COLO829 (cell line): ENCODE measurements at places on chromosomes 4 and X.
A peak's percentile ranks its signal among the peaks of the same experiment; 100 is the strongest.

- DNase-seq: no peak
Observed at GRCh38 chr4:183468210-183469095, 24.0 kb downstream of the CDKN2AIP start.

- no peak for DNase-seq
Observed at GRCh38 chr4:110485452-110485851, 9.5 kb downstream of the ENPEP start.

DNA sequence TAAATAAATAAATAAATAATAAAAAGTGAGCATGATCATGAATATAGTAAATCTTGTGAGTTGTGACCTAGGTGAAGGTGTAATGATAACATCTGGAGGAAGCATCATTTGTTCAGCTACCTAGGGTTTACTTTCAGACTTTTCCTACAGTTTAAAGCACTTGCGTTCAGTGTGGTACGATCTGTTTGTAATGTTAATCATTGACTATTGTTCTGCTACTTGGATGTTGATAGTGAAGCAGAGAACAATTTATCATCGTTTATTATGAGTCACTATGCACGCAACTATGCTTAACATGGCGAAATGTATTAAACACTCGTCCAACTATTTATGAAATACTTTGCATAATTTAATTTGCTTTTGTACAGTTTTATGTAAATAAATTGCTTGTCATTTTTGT lies 426.2 kb downstream of the PCDH7 start:
- no peak for DNase-seq

- no peak for DNase-seq
Observed at GRCh38 chr4:38815885-38816782, 11.5 kb upstream of the TLR1 start.

DNA sequence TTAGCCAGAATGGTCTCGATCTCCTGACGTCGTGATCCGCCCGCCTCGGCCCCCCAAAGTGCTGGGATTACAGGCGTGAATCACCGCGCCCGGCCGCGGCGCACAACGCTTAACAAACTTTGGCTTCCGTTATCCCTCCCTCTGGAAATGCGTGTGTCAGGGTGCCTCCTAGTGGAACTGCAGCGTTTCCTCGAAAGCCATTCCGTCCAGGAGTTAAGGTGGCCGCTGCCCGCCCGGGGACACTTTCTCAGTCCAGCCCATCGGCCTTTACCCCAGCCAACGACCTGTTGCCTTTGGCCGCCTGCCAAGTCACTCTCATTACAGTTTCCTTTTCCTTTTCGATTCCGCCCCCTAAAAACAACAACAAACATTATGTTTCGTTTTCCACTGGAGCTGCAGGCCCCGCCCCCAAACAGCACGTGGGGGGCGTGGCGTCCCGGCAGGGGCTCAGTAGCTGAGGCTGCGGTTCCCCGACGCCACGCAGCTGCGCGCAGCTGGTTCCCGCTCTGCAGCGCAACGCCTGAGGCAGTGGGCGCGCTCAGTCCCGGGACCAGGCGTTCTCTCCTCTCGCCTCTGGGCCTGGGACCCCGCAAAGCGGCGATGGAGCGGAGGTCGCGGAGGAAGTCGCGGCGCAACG lies at the start of gene HERC5:
Gene HERC5 (plus strand): TSS at position 450 of the 637 bp plus-strand sequence. CDS start 151 bp downstream, at position 601.
- DNase-seq: peak; percentile 94

DNA sequence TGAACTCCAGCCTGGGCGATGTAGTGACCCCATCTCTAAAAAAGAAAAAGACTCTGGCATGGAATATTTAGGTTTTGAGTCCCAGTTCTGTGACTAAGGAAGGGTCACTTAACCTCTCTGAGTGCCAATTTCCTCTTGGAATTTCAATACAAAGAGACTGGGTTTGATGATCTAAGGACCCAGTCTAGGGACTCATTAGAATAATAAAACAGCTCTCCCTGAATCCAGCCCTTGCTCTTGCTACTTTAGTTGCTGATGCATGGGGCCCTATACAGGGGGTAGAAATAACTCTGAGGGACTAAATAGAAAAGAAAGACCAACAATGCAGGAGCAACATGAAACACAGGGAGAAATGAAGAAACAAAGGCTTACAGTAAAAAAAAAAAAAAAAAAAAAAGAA lies 12.6 kb downstream of the C4orf54 start:
- no peak for DNase-seq

DNA sequence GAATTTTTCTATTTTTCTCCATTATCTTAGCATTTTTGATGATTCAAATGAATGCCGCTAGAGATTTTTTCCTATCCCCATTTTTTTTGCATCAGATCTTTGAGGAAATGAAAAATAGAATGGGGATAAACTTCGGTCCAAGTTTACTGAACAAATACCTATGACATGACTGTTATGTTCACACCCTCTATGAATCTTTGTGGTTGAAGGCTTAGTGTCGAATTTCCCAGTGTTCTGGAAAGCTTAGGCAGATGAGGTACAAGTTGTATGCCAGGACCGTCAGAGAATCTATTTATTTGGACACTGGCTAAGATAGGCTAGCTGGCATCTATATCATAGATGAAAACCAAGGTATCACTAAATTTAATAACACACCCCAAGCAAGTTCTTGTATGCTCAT lies 123.4 kb downstream of the SPCS3 start:
- no peak for DNase-seq

DNA sequence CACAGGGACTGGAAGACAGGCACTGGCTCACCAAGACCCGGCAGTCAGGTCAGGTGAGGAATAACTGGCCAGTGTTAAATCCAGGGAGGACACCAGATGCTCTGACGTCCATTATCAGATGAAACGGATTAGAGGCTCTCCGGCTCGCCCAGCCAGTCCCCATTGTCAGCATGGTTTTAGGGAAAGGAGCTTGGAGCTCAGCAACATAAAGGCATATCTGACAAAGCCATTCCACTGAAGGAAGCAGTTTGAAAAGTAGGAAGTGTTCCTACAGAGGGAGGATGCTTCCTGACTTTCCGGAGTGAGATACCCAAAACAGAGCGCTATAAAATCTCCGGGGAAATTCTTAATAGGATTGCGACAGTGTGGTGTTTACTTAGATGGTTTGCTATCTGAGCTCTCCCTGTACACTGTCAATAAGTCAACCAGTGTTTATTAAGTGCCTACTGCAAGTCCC lies 14.8 kb downstream of the NDNF start:
- no peak for DNase-seq

- no peak for DNase-seq
Observed at GRCh38 chrX:9501362-9501761, 36.5 kb downstream of the TBL1X start.

GRCh38 chr4:157689476-157689875 lies 468.9 kb downstream of the GRIA2 start:
- DNase-seq: no peak

GRCh38 chr4:37879365-37879764 lies 11.5 kb upstream of the TBC1D1 start:
- DNase-seq: no peak

DNA sequence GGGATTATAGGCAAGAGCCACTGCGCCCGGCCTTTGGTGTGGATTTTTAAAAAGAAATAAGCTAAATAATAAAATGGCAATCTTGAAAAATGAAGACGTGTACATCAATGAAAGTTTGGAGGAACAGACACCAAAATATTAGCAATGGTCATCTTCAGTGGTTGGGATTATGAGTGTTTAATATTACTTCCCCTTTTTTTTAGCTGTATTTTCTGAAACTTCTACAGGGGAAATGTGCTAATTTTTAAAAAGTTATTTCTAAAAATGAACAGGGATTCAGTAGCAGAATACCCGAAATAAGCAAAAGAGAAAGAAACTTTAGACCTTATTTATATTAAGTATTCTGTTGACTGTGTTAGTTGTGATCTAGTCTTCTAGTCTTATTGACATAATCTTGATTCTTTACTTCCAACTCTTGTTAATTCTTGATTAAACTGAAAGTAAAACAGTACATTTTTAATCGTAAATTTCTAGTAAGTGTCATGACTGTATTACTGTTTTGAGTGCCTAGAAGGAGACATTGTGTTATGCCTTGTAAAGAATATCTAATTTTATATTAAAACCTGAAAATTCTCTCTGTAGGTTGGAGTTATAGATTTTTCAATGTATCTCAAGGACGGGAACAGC lies 51.3 kb downstream of the RUFY3 start:
- no peak for DNase-seq

GRCh38 chr4:2923141-2923551 lies 40.1 kb downstream of the NOP14 start:
- no peak for DNase-seq

GRCh38 chr4:81454499-81454898 lies 17.2 kb downstream of the RASGEF1B start:
- no peak for DNase-seq

DNA sequence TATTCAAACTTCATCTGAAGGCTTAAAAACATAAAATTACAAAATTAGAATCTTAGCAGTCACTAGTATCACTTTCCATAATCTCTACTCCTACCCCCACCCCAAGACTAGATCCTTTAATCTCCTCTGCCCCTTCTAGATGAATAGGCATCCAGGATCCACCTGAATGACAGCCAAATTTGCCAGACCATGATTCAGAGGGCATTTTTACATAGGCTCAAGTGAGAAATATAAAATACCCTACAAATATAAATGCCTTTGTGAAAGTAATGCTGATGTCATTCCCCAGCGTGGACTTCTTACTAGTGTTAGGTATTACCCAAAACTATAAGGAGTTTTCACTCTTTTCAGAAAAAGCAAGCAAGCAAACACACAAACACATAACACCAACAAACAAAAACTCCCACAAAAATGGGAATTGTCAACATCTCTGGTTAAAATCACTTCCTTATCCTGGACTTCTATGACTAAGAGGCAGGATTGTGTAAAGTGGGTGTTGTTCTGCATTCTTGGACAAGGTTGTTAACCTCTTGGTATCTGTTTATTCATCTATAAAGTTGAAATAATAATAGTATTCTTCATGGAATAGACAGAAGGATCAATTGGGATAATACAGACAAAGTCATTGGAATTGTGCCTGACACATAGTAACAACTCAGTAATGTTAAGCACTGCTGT lies 51.3 kb upstream of the TMPRSS11F start:
- DNase-seq: peak; percentile 43

- DNase-seq: no peak
Observed at GRCh38 chr4:153919667-153920066, 130.8 kb upstream of the SFRP2 start.

DNA sequence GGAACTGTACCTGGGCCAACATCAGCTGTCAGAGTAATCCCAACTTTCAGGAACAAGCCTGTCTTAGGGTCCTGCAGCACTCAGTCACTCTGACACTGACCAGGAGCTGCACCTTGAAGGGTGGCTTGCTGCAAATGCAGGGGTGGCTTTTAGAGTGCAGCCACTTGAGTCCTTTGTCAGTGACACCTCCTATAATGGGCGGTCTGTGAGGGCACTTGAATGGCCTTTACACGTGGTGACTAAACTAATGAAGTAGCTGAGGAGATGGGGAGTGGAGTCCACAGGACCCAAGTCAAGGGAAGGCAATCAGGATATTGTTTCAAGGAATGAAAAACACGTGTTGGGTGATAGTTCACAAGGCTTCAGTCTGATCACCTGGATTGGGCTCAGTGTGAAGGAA lies 11.1 kb upstream of the LNX1 start:
- no peak for DNase-seq

DNA sequence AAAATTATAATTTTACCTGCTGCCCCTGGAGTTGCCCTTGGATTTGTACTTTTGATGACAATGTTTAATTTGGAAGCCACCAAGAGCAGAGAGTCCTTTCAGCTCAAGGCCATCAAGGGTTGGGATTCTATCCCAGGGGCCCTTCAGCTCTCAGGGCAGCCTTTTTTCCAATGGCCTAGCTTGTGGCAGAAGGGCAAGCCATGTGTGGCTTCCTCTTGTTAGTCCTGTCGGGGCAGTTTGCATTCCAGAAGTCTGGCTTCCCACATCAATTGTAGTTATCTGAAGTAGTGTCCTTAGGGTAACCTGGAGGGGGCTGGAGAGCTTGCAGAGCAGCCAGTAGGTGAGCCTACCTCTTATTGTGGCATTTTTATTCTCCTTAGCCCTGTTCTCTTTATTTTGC lies 569.4 kb downstream of the TRAM1L1 start:
- no peak for DNase-seq
